ENCODE measurements at places on chromosomes 2 and 18.

GRCh38 chr2:136210455-136210805 is 92.5 kb upstream of the CXCR4 start:
- no peak for DNase-seq

GRCh38 chr2:108615480-108616090 is 81.3 kb downstream of the LIMS1 start:
- DNase-seq = no peak

DNA sequence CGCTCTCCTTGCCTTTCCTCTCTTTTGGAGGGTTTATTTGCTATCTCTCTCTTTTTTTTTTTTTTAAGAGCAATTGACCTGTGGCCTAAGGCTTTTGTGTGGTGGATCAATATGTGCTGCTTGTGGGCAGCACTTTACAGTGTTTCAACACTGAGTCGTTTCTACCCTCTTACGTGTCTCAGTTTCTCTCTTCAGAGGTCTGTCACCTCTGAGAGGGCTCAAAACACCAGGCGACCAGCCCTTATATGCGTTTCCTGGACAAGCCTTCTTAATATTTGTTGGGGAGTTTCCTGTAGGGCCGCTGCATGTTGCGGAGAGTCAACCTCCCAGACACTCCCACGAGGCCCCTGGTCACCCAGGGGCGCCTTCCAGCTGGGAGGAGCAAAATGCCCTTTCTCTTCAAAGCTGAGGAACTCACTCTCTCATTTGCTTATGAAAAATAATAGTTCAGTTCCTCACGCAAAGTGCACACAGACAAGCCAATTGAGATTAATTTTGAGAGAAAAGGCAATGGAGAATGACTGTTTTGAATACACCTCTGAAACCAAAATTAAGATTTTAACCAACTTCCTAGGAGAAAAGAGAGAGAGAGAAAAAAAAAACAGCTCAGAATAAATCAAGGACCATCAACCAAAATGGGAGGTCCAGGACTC is 96.3 kb upstream of the B3GNT2 start:
- no peak for DNase-seq

GRCh38 chr18:49250816-49251388 is 209.5 kb downstream of the DYM start:
- DNase-seq = no peak

DNA sequence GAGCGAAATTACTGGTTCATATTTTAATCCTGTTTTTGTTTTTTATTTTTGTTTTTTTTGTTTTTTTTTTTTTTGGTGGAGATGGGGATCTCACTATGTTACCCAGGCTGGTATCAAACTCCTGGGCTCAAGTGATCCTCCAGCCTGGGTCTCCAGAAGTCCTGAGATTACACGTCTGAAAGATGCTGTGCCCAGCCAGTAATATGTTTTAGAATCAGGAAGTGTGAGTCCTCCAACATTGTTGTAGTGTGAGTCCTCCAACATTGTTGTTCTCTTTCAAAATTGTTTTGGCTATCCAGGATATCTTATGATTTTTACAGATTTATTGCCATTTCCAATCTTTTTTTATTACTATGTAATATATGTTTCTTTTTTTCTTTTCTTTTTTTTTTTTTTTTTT is 23.1 kb downstream of the TPRKB start:
- DNase-seq = no peak

- DNase-seq = no peak
Observed at GRCh38 chr2:238581126-238581525, 154.4 kb downstream of the ASB1 start.

- DNase-seq = no peak
Observed at GRCh38 chr2:216480221-216480620, 18.4 kb upstream of the RPL37A start.

DNA sequence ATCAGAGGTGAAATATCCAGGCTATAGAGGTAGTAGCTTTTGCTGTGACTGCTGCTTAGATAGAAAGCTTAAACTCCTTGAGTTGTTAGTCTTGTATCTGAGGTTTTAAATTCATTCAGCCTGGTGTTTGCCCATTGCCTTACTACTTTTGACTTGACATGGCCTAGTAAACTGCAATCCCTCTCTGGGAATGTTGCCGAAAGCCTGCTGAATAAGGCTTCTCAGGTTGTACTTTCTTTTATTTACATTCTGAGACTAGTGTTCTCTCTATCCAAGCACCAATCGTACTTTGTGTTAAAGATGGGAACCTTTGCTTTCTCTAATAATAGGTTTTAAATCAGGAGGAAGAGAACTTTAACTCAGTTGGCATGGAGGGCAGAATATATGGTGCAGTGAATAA is 357.6 kb upstream of the CWC22 start:
- DNase-seq = no peak

DNA sequence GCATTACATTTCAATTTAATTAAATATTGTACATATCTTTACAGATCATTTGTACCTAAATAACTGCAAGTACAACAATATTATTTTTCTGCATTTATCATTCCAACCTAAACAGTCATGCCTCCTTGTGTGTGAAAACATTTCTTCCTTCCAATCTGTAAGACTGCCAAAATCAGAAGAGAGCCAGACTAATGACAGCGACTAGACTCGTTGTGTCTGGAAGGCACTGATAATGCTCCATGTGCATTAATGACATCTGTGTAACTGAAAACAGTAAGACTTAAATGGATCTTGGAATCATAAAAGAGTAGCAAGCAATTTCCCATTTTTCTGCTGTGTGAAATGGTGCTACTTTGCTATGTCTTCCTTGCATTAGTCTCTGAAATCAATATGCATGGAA is 278.0 kb upstream of the DSEL start:
- no peak for DNase-seq

DNA sequence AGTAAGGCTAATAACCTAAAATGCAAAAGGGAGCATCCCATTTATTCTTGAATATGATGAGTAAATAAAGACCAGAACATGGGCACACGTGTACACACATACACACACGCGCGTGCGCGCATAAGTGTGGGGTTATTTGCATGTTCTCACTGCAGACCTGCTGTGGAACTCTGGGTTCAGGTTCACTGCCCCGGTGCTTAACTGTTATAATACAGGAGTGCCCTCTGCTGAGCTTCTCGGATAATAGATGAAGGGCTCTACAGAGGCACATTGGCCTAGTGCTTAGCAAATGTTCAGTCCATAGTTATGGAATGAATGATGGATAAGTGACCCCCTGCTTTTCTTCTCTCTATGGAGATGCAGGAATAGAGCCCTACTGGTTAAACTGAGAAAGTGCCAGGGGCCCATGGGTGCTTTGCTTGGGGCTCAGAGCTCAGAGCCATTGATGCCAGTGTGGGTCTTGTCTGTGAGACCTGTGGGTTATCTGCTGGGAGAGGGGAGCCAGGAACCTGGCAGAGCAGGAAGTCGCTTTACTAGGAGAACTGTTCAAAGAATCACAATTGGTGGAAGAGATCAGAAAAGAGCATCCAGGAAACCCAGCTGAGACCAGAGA is 3.6 kb upstream of the ARL4C start:
- no peak for DNase-seq

DNA sequence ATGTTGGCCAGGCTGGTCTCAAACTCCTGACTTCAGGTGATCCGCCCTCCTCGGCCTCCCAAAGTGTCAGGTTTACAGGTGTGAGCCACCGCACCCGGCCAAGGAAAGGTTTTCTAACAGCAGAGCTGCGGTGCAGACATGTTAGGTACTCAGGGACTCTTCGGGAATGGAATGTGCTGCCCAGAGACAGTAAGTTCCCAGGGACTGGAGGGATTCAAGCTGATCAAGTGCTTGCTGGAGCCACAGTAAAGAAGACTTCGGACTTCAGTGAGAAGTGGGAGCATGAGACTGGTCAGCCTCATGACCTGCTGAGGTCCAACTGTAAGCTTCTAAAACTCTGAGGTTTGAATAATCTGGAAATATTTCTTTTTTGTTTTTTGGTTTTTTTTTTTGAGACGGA is 7.8 kb upstream of the DES start:
- no peak for DNase-seq

DNA sequence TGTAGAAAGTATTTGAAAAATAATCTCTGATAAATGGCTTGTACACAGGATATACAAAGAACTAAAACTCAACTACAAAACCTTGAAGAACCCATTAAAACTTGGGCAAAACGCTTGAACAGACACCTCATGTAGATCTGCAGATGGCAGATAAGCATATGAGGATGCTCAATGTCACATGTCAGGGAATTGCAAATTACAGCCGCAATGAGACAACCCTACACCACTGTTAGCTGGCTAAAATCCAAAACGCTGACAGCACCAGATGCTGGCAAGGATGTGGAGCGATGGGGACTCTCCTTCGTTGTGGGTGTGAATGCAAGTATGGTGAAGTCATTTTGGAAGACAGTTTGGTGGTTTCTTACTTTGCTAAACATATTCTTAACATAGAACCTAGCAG is 53.7 kb downstream of the SNTG2 start:
- no peak for DNase-seq

GRCh38 chr2:159086826-159087225 is 118.4 kb downstream of the TANC1 start:
- DNase-seq = no peak

DNA sequence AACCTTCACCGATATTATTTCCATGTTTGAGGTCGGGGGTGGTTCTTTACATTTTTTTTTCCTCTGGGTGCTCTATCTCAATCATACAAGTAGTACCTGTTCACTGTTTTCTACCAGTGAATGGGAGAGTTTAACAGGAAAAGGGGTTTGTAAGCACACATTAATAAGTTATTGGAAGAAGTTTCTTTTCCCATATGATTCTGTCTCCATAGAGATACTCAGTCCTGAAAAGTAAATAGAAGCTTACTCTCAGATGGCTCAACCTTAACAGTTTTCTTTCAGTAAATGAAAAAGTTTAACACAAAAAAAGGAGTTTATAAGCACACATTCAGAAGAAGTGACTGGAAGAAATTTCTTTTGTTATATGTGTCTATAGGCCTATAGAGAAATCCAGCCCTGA is 995.6 kb upstream of the SLC39A10 start:
- DNase-seq = no peak

- no peak for DNase-seq
Observed at GRCh38 chr18:65349635-65350034, 401.2 kb upstream of the CDH7 start.

GRCh38 chr2:212451786-212452231 is 86.8 kb downstream of the ERBB4 start:
- no peak for DNase-seq

- no peak for DNase-seq
Observed at GRCh38 chr2:144261966-144262365, 258.0 kb downstream of the ZEB2 start.

GRCh38 chr2:9770006-9770307 is 73.3 kb upstream of the TAF1B start:
- DNase-seq = no peak

DNA sequence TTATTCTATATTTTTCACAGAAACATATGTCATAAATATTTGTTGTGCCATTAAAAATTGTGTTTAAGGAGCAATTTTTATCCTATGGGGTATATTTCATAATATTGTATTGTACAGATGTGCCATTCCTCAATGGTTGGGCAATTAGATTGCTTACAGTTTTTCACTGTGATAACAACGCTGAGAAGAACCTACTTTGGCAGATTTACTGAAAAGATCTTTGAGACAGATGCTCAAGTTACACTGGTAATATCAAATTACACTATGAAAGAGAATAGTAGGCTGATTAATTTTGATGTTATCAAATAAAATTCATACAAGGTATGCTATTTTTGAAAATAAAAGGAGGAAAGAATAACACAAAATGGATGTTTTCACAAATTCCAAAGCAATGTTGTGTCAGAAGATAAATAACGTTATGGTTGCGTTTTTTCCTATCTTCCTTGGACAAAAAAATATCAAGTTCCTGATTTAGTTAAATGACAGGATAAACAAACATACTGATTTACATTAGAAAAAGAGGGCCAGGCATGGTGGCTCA is 335.1 kb upstream of the ZNF521 start:
- no peak for DNase-seq

GRCh38 chr2:136402281-136402680 is 284.3 kb upstream of the CXCR4 start:
- DNase-seq = no peak

- DNase-seq = no peak
Observed at GRCh38 chr2:170202437-170202836, 24.5 kb downstream of the MYO3B start.

DNA sequence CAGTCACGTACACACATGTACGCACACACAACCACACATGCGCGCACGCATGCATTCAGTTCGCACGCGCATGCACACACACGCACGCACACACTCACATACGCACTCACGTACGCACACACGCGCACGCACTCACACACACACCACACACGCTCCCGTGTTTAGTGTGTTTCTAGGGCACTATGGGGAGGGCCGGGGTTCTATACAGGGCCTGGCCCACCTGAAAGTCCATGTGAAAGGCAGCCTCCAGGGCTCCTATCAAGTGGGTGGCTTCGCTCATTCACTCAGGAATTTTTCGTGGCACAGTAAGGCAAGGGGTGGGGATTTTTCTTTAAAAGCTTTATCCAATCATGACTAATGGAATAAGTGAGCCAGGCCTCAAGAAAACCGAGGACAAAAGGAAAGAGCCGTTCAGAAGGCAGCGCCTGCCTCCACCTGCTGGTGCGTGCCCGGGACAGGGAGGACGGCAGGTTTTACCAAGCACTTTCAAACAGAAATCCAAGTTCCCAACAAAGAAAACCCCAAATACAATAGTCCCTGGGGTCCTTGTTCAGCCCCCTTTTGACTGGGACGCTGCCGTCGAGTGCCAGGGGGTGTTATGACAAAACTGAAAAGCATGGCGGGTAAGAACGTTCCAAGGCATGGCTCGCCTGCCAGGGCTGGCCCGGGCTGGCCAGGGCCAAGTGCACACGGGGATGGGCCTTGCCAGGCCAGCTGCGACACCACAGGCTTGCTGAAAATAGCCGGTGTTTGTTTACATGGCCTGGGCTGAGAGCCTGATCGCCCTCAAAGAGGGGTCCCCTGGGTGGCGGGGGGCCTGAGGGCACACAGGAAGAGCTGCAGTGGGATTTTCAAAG is 110.0 kb downstream of the HDAC4 start:
- DNase-seq = no peak

DNA sequence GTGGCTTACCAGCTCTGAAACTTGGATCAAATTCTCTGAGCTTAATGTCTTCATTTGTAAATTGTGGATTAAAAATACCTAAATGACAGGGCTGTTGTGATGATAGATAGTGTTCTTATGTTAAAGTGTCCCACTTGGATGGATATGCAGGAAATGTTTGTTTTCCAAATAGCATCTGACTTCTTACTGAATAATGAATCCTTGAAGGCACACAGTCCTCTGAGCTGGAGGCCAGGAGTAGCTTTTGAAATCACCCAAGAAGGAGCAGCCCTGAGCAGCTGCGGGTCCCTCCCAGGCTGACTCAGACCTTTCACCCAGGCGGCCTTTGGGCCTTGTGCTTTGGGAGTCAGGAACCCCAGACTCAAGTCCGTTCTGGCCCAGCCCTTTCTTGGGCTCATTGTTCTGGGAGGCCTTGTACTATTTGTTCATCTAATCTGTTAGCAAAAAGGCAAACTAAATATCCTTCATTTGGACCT is 173.0 kb upstream of the GATA6 start:
- no peak for DNase-seq

Measured in AG09319 (cell line).